ENCODE measurements at places on chromosomes 3 and 15.

DNA sequence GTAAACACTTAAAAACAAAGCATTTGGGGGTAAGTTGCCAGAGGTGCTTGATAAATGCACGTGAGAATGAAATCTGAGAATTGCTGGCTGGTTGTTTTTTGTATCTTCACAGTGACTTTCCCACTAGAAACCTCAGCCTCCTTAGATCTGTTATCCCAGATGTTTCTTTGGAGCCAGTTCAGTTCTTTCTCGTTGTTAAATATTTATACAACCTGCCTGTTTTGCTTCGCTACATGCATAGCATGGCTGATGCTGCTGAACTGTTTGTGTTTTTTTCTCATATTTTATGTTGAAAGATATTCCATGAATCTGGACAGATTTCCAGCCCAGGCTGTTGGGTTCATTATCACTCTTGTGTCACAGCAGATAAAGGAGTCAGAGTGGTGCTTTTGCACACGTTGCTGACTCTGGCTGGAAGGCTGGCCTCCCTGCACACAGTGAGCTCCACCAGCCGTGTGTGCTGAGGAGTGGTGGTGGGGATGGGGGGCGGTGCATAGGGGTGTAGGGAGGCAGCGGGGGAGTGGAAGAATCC, 80.2 kb downstream of the ARNT2 start:
- no peak for DNase-seq

DNA sequence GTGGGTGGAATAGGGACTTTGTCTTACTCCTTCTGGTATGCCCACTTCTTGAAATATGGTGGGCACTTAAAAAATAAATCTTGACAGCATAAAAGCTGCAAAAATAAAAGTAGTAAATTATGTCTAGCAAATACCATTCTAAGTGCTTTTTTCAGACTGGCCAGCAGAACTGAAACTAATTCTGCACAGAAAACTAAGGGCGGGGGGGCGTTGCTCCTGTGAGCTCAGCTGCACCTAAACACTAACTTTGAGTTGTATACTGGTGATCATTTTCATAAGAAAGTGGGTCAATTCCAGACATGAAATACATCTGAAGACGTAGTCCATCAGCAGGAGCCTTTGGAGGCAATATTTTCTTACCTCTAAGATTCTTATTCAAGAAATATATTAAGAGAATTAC, 114.8 kb downstream of the WDR76 start:
- no peak for DNase-seq

- DNase-seq, result no peak
These were observed 21.8 kb downstream of the NIPA1 start for GRCh38 chr15:22808240-22808639.

DNA sequence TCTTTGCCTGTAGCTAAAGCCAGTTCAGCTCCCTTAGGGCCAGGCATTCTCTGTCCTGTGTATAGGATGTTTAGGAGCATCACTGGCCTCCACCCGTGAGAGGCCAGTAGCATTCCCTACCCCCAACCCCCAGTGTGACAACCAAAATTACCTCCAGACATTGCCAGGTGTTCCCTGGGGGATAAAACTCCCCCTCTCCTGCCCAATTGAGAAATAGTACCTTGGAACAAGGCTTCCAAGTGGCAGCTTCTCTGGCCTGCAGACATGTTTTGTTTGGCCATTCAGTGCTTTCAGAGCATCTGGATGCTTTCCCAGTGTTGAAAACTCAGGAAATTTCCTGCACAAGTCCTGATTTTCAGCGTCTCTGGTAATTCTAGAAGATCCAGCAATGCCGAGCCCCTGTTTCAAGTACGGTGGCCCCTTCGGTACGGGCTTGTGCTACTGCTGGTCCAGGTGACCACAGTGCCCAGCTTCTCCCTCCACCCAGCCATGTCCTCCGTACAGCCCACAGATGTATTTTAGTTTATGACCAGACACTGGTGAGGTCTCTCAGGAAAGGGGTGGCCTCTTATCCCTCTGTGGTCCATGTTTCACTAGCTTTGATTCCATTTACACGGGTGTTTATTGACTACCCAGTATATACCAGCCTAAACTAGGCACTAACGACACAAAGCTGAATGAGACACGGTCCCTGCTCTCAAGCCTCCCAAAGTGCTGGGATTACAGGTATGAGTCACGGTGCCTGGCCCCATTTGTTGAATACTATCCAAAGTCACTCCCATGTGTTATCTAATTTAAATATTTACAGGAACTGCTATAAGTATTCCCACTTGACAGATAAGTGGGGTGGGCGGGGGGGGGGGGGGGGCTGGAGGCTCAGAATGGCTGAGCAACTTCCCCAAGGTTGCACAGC, 125.4 kb upstream of the RAD18 start:
- no peak for DNase-seq

Data from activated CD4-positive, CD25-positive, alpha-beta regulatory T cell treated with anti-CD3 and anti-CD28 coated beads, Interleukin-2, amount 50 U/mL, for 72 hours (primary cell).